ENCODE measurements at places on chromosomes 2 and 18. TPM values are rescaled to one million over a fixed set of nuclear protein-coding genes. Genes with fewer than 3 reads are reported as not detected.

GRCh38 chr2:219689676-219690628 lies 62.5 kb downstream of the SLC4A3 start:
- no peak for DNase-seq

DNA sequence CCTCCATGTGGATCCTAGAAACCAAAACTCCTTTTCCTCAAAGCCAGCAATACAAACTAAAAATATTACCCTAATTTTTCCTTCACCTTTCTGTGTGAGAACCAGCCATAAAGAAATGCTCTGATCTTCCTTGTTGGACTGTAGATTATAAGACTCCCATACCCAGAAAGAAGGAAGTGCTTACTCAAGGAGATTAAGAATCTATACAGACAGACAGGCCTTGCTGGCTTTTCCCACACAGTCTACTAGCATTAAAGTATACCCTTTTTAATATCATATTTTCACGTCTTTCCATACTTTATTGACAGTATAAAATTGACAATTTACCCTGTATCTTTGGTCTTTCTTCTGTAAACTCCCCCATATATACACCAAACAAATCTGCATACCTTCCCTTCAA lies 139.0 kb downstream of the GULP1 start:
- DNase-seq: no peak

GRCh38 chr2:9360701-9361100 lies 62.6 kb downstream of the ITGB1BP1 start:
- no peak for DNase-seq

GRCh38 chr2:14634489-14635390 lies 2.2 kb downstream of the LRATD1 start:
- DNase-seq: peak; percentile 85

DNA sequence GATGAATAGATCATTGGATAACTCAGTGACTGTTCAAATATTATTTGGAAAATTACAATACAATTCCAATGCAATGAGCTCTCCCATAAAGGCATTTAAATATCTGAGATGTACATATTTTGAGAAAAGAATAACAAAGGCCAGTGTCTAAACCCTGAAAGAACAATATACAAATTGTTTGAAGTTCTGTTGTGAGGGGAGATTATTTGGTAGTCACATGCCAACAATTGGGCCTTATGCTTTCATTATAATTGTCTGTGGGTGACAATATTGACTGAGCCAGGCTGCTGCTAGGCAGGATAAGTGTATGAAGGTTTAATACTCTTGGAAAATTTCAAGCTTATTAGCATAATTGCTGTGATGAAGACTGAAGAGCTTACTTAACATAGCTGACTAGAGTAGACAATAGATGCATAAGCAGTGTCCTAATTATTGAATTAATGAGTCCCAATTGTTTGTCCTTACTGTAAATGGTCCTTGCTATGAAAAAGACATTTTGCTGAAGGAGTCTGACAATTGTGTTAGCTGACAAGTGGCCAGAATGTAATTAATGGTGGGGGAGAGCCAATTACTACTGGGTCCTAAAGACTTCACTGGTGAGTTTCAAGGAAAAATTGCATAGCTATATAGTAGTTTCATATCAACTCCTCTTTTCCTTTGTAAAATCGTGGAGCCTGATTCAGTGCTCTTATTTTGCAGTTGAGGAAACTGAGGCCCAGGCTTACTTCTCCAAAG lies 5.0 kb upstream of the SMAD2 start:
- DNase-seq: no peak

GRCh38 chr2:125886153-125886552 lies 769.8 kb upstream of the GYPC start:
- no peak for DNase-seq

- DNase-seq: no peak
These were observed 162.7 kb upstream of the NYAP2 start for GRCh38 chr2:225236769-225237323.

PLGLB1 gene
- total RNA-seq: 1.9 TPM

DNA sequence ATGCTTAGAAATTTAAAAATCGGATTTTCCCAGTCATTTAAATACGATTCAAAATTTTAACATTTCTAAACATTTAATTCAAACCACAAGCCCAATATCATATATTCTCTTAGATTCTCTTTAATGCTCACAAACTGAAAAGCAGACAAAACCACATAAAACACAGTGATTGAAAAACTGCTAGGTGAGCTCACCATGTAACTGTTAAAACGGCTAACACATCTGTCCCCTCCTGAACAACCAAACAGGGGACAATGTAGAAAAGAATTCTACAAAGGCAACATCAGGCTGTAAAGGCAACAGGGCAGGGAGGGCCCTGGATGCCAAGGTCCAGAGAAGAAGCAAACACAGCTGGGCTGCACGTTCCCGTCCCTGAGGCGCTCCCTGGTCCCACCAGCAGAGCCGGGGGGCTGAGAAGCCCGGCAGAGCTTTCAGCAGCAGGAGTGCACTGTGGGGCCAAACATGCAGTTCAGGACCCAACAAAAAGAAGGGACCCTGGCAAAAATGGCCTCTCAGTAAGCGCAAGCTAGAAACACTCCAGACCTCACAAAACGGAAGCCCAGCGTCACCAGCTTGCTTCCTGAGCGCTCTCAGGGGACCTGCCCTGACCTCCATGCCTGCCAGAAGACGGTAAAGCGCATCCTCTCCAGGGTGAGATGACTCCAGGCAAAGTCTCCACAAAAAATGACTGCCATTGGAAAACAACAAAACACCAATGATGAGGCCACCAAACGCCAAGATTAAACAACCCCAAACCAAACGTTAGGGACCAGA lies 40.5 kb downstream of the NDUFA10 start:
- DNase-seq: no peak

DNA sequence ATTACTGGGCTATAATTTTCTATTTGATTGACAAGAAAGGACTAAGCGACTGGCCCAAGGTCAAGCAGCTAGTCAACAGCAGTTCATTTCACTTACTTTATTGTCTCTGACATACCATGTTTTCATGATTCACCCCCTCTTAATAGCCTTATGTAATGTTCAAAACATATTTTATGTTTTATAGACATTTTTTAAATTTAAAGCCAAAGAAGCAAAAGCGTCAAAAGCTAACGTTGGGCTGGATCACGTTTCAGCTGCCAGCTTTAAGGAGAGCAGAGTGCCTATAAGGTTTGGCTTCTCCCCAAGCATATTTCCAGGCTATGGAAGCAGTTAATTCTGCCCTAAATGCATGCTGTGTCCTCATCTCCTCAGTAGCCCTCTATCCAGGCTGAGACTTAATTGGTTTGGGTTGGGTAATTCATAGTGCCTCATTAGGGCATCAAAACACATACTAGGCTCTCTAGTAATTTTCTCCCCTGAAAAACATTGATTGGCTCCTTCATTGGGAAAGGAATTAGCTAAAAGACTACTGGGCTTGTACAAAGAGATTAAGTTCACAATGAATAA lies 94.8 kb upstream of the CREB1 start:
- DNase-seq: no peak

- no peak for DNase-seq
These were observed 402.3 kb upstream of the SLC14A2 start for GRCh38 chr18:45213040-45213333.

DNA sequence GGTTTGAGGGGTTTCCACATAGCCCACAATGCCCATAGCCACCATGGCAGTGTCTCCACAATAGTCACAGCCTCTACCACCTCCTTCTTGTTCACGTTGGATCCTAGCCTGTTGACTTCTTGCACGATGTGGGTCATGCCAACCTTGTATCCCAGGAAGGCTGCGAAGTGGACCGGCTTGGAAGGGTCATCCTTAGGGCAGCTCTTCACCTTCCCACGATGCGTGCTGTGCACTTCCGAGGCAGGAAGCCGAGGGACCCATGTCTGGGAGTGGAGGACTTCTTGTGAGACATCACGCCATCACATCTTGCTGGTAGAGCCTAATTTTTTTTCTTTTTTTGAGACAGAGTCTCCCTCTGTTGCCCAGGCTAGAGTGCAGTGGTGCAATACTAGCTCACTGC lies 144.6 kb upstream of the ASB18 start:
- DNase-seq: no peak

- no peak for DNase-seq
These were observed 65.8 kb downstream of the KCTD1 start for GRCh38 chr18:26482569-26482968.

FRZB gene
- 20.5 TPM for total RNA-seq

- DNase-seq: no peak
These were observed 238.2 kb downstream of the LDLRAD4 start for GRCh38 chr18:13456736-13457271.

GRCh38 chr18:54129448-54130067 lies 94.9 kb downstream of the MBD2 start:
- no peak for DNase-seq

- DNase-seq: no peak
These were observed 48.2 kb downstream of the ARL4C start for GRCh38 chr2:234448506-234449184.

DYNAP gene
- total RNA-seq: not detected

- DNase-seq: no peak
These were observed 132.0 kb downstream of the RND3 start for GRCh38 chr2:150355440-150355839.

Data from left colon (tissue), 2 donors.